ENCODE measurements at places on chromosomes 2 and 18. TPM values are rescaled to one million over a fixed set of nuclear protein-coding genes. Genes with fewer than 3 reads are reported as not detected.

- no peak for DNase-seq
Observed at GRCh38 chr2:149259136-149259535, 71.3 kb upstream of the LYPD6 start.

GRCh38 chr2:74293191-74293991, 49.8 kb downstream of the SLC4A5 start:
- DNase-seq, result no peak

The FMNL2 gene
- total RNA-seq, result 0.96 TPM

The SGO2 gene
- 4.9 TPM for total RNA-seq

The TRIM43 gene
- not detected for total RNA-seq

The NEB gene
- 0.91 TPM for total RNA-seq

DNA sequence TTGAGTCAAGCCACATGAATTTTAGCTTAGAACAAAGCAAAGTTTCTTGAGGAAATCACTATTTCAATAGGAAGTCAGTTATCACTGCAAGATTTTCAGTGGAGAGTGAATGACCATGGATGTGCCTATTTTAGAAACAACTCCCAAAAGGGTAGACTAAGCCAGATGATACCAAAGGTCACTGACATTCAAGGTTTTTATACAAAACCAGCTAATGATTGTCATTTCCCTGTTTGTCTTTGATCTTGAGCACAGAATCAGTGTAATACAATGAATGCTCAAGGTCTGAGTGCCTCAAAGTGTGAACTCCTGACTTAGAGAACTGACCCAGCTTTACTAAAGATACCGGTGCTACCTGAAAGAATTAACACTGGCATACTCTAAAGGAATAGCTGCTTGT, 60.5 kb downstream of the CDH2 start:
- DNase-seq, result no peak

DNA sequence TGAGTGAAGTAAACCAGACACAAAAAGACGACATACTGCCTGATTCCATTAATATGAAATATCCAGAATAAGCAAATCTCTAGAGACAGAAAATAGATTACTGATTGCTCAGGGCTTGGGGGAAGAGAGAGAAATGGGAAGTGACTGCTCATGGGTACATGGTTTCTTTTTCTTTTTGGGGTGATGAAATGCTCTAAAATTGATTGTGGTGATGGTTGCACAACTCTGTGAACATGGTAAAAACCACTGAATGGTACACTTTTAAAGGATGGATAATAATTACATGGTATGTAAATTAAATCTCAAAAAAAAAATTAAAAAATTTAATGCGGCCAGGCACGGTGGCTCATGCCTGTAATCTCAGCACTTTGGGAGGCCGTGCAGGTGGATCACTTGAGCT, 39.3 kb downstream of the RPL31 start:
- no peak for DNase-seq

The KCNJ3 gene
- not detected for total RNA-seq

DNA sequence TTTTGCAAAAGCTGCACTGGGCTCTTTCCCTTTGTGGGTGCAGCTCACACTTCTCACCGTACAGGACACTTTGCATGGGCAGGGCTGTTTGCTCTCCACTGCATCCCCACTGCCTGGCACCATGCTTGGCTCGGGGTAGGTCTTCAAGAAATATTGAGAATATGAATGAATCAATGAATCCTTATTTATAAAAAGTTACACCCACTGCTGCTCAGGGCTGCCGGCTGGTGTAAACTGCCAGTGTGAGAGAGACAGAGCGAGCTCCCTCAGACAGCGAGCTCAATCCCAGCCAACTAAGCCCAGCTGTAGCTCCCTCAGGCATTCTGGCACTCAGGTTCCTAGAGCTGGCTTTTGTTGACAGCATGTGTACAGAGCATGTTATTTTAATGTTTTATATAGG, 3.4 kb downstream of the TMEM185B start:
- DNase-seq, result no peak

DNA sequence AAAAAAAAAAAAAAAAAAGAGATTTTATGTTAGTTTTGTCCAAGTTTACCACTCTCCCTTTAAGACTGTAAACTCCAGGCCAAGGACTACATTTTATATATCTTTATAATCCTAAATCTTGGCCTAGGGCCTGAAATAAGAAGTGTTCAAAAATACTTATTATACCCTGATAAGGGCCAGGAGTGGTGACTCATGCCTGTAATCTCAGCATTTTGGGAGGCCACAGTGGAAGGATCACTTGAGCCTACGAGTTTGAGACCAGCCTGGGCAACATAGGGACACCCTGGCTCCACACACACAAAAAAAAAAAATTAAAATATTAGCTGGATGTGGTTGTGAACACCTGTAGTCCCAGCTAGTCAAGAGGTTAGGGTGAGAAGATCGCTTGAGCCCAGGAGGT, 12.7 kb downstream of the TRIP12 start:
- DNase-seq, result no peak

The IL36G gene
- not detected for total RNA-seq

- DNase-seq, result no peak
Observed at GRCh38 chr2:60158262-60158661, 395.2 kb downstream of the BCL11A start.

GRCh38 chr18:48027401-48027963, 97.0 kb upstream of the SMAD2 start:
- DNase-seq, result no peak

DNA sequence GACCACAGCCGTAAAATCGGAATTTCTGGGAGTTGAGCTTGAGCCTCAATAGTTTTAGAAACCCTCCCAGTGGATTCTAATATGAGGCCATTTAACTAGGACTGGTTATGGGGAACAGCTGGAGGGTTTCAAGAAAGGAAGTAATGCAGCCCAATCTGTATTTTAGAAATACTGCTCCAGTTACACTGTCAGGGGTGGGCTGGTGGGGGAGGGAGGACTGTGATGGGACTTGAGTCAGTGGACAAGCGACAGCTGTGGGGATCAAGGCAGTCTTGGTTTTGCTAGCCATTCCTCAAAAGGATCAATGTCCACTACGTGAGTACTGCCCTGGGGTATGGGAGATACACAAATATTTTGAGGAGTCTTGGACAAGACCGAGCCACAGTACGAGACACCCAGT, 34.8 kb downstream of the ASB1 start:
- no peak for DNase-seq

The KHK gene
- total RNA-seq, result 3.7 TPM

The UGT1A8 gene
- total RNA-seq, result not detected

- no peak for DNase-seq
Observed at GRCh38 chr2:66477135-66477842, 42.4 kb downstream of the MEIS1 start.

- DNase-seq, result no peak
Observed at GRCh38 chr2:63553049-63553448, 35.2 kb downstream of the WDPCP start.

DNA sequence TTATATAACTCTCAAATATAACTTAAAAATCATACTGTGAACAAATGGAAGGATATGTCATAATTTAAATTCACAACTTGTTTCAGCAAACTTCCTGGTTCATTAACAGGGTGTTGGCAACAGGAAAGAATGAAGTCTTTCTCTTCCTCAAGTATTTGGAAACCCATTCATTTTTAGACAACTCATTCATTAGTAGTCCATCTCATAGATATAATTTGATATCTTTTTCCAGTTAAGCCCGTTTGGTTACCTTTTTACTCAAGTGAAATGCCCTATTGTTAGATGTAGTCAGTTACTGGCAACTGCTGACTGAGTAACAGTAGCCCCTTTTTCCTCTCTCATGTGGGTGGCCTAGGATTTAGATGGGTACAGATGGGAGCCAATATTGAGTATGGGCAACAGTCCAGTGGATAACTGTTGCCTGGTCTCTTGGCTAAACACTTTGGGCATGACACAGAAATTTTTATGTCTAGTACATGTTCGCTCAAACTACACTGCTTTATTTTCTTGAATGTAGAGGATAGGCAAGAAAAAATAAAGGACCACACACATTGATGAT, 4.6 kb upstream of the UGP2 start:
- no peak for DNase-seq

GRCh38 chr2:7765236-7765635, 848.0 kb downstream of the RNF144A start:
- DNase-seq, result no peak

The PRR30 gene
- total RNA-seq, result not detected

GRCh38 chr18:54794823-54795222, 33.5 kb upstream of the RAB27B start:
- no peak for DNase-seq

- no peak for DNase-seq
Observed at GRCh38 chr2:199659207-199659606, 191.8 kb downstream of the FTCDNL1 start.

GRCh38 chr2:133484106-133484505, 84.2 kb downstream of the NCKAP5 start:
- no peak for DNase-seq

The MGAT4A gene
- total RNA-seq, result 185 TPM

- no peak for DNase-seq
Observed at GRCh38 chr2:2793514-2793913, 462.4 kb upstream of the MYT1L start.

DNA sequence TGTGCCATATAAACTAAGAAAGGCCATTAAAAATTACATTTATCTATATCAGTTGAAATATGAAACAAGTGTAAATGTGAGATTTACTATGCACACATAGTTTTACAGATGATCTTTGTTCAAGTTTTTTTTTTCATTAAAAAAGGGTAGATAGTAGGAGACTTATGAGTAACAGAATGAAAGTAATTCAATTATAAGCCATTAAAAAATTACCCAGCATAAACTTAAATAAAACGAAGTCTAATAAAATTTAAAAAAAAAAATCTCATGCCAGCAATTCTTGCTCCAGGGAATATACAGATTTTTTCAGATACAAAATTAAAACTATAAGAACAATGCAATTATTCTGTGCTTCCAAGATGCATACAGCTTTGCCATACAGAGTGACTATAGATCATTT, 118.3 kb upstream of the RNU4ATAC start:
- DNase-seq, result no peak

DNA sequence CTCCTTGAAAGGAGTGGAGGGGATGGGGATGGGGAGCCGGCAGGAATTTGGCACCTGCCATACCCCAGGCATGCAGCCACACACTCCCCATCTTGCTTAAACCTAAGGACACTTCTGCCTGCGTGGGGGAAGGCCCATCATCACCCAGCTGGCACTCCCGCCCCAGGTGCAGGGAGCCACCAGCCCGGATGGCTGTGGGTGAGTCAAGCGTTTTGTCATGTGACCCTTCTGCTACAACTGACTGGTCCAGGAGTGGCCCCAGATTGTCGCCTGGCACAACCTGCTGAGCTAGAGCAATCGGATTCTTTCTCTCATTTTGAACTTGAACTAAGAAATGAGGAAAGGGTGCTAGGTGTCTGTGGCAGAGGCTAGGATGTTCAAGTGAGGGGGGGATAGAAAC, 61.3 kb downstream of the TSN start:
- no peak for DNase-seq

DNA sequence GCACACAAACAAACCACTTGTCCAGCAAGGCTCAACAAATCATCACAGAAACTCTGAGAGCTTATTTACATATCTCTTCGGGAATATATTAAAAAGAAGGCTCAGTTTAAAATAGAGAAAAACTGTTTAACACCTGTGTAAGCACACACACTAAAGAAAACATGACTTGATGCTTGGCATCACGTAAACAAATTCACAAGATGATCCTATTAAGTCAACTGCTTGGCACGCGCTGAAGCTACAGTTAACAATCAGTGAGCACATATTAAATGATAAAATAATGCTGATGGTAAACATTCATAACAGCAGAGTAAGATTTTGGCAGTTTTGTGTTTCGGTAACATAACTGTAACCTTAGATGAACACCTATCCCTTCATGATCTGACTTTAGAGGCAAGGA, 4.3 kb upstream of the HES6 start:
- no peak for DNase-seq

GRCh38 chr2:2022941-2023586, 278.7 kb upstream of the PXDN start:
- no peak for DNase-seq

The SERPINB4 gene
- total RNA-seq, result not detected

DNA sequence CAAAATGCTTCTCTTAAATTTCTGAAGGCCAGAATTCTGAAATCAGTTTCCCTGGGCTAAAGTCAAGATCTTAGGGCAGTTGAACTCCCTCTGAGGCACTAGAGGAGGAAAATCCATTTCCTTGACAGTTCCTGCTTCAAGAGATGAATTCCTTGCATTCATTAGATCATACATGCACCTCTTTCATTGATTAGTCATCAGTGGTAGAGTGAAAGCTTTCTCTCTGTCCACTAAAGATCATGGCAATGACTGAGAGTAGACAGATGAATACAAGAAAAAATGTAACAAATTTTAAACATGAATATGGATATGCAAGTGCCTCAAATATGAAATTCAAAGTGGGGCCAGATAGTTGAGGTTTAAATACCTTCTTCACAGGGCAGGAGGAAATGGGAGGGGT, 693.4 kb upstream of the TMEFF2 start:
- DNase-seq, result no peak

DNA sequence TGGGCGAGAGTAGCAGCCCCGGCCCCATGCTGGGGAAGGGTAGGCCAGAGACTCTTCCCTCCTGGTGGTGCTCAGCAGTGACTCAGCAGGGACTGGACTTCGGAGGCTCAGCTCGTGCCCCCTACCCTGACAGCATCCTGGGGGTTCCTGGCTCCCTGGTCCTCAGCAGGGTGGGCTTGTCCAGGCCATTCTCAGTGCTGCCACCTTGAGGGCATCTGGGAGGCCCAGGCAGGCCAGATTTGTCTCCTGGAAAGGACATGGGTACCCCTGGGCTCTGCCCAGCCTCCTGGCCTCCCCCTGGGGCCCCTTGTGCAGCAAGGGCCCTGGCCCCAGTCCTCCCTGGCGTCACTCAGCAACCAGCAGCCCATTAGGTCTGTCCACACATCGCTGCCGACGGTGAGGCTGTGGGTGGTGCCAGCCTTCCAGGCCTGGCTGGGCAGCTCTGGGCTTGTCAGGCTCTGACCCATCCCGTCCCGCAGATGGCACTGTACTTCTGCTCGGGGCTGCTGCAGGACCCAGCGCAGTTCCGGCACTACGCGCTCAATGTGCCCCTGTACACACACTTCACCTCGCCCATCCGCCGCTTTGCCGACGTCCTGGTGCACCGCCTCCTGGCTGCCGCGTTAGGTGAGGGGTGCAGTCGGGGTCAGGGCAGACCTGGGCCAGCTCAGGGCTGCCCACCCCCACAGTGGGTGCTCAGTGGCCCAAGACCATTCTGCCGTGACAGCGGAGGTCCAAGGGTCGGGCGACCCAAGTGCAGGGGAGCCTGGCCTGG, 45.0 kb upstream of the ALPP start:
- no peak for DNase-seq

GRCh38 chr2:70907130-70908057, 28.3 kb upstream of the ATP6V1B1 start:
- no peak for DNase-seq

The TBR1 gene
- total RNA-seq, result not detected

The LOXHD1 gene
- total RNA-seq, result 0.13 TPM

DNA sequence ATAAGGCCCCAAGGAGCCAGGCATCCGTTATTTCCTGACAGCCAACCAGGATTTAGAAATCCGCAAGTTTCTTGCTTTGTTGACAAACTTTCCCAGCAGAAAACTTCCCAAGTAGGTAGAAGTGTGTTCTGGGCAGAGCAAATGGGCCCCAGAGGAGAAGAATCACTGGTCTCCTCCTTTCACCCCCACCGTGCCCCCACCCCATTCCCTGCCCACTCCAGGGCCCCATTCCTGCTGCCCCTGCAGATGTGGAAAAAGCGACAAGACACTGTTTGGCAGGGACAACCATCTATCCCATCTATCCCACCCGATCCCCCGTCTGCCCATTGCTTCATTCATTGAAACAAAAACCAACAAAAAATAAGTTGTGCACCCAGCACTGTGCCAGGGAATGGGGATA, 10.2 kb upstream of the FAHD2A start:
- no peak for DNase-seq

The WNT10A gene
- 6.1 TPM for total RNA-seq

The MBOAT2 gene
- total RNA-seq, result 2.8 TPM

Data from T-cell (primary cell).